ENCODE measurements at places on chromosomes 2 and 18.

DNA sequence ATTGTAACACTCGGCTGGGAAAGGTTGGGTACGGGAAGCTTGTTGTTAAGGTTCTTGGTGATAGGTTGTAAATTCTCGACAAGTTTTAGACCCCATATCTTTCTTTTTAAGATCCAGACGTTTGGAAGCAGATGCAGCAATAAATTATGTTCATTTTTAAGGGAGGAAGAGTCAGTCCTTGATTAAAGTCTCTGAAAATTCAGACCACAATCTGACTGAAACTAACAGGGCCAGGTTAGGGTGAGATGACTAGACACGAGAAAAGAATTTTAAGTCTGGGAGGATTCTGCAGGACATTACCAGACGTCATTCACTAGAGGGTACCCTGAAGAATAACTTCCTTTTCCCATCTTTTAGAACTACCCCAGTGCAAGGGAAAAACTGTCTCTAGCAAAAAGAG lies 16.1 kb downstream of the WIPF1 start:
- no peak for DNase-seq

DNA sequence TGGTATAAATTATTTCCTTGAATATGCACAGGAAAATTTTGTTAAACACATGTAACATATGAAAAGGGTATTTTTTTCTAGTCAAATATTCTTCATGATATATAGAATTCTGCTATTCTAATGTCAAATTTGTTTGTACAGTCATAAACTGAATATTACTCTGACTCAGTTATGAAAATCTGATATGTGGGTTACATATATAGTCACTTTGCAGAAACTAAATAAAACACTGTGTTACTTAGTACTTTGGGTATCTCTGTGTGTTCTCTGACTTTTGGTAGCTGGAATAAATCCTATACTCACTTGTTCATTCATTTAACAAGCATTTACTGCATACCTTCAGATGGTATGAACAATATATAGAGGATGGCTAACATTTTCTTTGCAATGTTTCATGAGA lies 159.4 kb downstream of the TTC27 start:
- DNase-seq, result no peak

DNA sequence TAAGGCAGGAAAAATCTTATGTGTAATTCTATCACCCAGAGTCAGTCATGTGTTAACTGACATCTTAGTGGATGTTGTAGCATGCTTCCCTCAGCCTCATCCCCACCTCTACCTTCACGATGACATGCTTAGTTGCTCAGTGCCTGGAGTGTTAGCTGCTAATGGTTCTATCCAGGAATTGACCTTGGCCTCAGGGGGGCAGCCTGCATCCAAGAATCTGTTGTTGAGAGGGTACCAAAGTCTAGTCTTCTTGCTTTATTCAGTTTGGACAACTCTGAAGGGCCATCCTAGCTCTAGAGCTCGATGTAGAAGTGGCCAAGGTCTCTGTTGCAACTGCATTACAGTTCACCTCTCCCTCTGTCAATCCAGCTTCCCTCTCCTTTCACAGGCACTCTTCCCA lies 61.2 kb downstream of the ACYP2 start:
- DNase-seq, result no peak

- DNase-seq, result no peak
Measured at GRCh38 chr2:150389447-150389846, 98.0 kb downstream of the RND3 start.

GRCh38 chr2:228798458-228799207 lies 472.5 kb downstream of the PID1 start:
- no peak for DNase-seq

- DNase-seq, result no peak
Measured at GRCh38 chr18:8374676-8375075, 234.6 kb upstream of the RAB12 start.

DNA sequence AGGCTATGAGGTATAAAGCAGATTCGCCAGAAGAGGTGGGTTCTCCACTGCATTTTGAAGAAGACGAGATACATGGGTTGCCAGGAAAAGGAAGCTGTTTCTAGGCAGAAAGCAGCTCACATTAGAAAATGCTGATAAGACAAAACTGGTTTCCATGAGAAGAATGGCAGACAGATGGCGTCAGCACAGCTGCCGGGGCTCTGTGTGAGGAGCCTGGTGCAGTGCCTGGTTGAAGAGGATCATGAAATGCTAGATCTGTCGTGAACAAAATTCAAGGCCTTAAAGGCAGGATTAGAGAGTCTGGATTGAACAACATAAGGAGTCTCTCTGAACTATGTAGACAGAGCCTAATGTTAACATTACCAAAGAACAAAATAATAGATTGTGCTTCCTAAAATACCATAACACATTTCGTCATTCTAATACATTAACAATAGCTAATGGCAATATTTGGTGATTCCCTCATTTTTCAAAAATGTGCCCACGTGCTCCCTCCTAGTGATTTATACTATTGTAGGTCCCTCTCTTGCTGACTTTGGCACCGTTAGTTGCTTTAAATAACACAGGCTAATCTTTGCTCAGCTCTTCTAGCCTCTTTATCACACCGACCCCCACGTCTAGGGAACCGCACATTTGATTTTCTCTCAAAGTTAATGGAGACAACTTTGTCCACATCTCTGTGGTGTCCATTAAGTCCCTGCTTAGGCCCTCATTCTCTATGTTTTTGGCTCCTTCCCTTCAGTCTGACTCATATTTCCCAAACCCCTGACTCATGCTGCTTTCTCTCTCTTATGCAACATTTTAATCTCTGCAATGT lies 38.2 kb downstream of the EFEMP1 start:
- DNase-seq, result no peak

All from stimulated activated naive CD4-positive, alpha-beta T cell treated with Interleukin-2 at 50 U/mL for 16 hours (primary cell).